ENCODE measurements at places on chromosomes 1 and 21.
A peak's percentile ranks its signal among the peaks of the same experiment; 100 is the strongest.

DNA sequence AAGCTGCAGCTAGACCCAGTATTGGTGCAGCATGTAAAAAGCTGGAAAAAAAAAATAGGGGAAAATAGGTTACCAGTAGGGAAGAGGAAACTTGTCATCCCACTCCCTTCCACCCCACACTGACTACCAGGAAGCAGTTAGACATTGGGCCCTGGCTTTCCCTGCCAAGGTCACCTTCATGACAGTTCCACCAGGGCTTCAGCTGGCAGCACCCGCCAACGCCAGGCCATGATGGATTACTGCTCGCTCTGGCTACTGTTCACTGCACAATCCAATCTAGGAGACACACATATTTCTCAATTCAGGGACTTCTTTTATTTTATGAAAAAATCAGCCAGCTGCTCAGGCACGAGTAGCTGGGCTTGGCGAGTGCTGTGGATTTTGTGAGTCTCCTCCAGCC lies 127.7 kb downstream of the DMRTA2 start:
- no peak for DNase-seq

- peak; percentile 24 for DNase-seq
Observed at GRCh38 chr1:161440312-161440894, 64.9 kb upstream of the FCGR2A start.

- DNase-seq, result no peak
Observed at GRCh38 chr1:62727656-62728407, 39.6 kb upstream of the DOCK7 start.

- no peak for DNase-seq
Observed at GRCh38 chr1:24724345-24725208, 20.7 kb upstream of the CLIC4 start.

DNA sequence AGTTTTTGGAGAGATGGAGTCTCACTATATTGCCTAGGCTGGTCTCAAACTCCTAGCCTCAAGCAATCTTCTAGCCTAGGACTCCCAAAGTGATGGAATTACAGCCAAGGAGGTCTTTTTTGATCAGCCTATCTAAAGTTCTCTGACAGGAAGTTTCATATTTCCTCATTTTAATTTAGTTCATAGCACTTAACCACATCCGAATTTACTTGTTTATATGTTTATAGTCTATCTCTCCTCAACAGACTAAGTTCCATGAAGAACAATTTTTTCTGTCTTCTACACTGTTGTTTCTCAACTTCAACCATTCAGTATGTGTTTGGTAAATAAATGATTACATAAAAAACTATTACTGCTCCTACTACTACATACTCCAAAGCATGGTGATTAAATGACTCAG lies 47.9 kb downstream of the GON4L start:
- no peak for DNase-seq

GRCh38 chr1:115461526-115461925 lies 123.5 kb upstream of the NGF start:
- DNase-seq, result no peak

DNA sequence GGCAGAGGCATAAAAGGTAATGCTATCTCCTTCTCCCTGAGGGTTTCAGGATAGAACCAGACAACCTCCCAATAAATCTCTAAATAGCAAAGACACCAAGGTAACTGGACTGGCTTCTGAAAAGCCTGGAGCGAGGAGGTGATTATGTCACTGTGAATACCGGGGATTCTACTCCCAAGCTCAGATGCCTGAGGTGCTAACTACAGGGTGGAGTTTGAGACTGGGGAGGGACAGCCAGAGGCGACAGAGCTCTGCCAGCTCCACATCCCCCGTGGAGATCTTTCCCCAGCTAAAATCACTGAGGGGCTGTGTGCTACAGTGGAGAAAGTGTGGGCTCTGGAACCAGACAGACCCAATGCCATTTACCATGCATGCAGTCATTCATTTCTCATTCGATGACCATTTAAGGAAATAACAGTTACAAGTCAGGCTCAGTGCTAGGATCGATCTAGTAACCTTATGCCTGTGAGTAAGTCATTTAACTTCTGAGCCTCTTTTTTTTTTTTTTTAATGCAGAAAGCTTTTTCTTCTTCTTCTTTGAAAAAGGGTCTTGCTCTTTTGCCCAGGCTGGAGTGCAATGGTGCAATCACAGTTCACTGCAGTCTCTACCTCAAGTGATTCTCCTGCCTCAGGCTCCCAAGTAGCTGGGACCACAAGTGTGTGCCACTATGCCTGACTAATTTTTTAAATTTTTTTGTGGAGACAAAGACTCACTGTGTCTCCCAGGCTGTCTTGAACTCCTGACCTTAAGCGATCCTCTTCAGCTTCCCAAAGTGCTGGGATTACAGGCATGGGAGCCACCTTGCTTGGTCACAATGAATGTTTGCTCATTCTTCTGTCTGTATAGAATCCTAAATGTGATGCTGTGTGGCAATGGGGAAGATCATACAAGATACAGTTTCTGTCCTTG lies 8.1 kb upstream of the SLC45A3 start:
- no peak for DNase-seq

GRCh38 chr1:70863239-70863638 lies 184.4 kb downstream of the PTGER3 start:
- no peak for DNase-seq

GRCh38 chr21:35206141-35207125 lies 157.3 kb upstream of the RUNX1 start:
- no peak for DNase-seq

- no peak for DNase-seq
Observed at GRCh38 chr1:240980342-240980741, 368.4 kb upstream of the GREM2 start.

- no peak for DNase-seq
Observed at GRCh38 chr1:179788259-179788658, 45.2 kb downstream of the FAM163A start.

DNA sequence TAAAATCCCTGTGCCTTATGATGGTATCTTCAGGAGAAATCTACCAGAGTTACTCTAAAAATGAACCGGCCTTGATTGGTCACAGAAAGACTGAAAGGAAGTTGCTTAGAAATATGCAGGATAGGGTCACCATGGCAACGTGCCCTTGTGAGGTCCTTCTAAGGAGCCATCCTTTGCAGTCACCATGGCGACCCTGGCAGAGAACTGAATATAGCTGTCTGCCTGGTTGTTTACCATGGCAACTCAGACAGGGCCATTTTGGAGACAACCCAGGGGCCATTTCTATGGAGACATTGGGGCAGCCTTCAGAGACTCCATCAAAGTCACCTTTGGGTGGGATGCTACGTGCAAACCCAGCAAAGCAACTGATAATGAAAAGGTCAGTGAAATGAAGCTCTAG lies 43.0 kb downstream of the SNX7 start:
- no peak for DNase-seq

DNA sequence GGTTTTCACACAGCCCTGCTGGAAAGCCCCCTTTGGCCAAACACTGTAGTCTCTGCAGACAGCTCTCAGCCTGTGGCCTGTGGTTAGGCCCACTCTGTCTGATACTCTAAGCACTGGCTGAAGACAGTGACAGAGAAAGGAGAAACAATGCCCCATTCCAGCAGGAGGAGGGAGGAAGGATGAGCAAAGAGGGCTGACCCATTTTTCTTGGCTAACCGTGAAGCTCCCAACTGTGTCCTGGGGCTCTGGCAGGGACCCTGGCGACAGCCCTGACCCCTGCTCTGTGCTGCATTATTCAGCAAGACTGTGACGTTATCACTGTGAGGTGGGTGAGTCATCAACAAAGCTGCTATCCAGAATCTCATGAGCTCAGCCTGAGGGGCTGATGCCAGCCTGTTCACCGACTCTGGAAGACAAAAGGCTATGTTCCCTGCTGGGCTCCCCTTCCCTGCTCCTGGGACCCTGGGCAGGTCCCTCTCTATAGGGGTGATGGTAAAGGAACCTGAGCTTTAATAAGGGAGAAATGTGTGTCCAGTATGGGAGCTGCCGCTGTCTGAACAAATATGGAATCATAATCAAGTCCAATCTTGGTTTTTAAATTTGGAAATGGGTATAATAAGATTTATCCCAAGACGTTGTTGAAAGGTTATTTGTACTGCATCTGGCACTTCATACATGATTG lies 107.0 kb downstream of the RHOU start:
- DNase-seq, result no peak

DNA sequence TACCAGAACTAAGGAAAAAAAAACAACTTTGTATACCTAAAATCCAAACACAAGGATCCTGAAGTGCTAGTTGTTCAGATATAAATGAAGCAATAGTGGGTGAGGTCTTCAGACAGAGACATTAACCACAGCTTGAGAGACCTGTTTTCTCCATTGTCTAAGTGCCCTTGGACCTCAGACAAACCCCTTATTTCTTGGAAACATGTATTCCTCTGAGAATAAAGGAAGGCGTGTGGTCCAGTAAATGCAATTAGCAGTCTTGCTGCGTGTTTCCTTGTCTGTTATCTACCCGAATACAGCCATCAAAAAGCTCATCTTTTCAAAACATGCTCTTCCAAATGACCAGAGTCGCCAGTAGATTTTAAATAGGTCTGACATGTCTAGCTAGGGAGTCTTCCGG lies 291.1 kb upstream of the NFIA start:
- DNase-seq, result no peak

DNA sequence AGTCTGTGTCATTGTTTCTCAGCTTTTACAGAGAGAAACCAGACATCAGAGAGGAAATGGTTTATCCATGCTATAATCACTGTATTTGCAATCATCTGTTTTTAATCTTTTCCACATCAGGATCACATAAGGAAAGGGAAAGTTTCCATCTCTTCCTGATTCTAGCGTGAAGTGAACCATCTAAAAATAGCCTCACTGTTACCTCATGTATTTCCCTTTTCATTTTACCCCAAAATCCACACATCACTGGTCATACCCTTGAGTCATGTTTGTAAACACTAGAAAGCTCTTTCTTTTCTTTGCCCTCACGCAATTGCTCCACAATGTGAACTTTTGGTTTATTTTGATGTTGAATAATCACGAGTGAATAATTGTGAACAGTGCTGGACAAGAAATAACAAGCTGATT lies 146.0 kb downstream of the PLA2G4A start:
- no peak for DNase-seq

- no peak for DNase-seq
Observed at GRCh38 chr1:188295157-188295556, 1466.4 kb downstream of the PLA2G4A start.

DNA sequence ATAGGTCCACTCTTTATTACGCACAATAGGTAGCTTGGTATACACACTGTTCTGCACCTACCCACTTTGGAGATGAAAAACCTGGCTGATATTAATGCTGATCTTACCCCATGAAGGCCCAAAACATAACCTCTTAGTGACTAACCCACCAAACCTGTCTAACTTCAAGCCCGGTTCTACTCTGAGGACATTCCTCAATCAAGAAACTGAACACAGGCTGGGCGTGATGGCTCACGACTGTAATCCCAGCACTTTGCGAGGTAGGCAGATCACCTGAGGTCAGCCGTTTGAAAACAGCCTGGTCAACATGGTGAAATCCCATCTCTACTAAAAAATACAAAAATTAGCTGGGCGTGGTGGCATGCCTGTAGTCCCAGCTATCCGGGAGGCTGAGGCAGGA lies 50.5 kb downstream of the EYA3 start:
- no peak for DNase-seq

DNA sequence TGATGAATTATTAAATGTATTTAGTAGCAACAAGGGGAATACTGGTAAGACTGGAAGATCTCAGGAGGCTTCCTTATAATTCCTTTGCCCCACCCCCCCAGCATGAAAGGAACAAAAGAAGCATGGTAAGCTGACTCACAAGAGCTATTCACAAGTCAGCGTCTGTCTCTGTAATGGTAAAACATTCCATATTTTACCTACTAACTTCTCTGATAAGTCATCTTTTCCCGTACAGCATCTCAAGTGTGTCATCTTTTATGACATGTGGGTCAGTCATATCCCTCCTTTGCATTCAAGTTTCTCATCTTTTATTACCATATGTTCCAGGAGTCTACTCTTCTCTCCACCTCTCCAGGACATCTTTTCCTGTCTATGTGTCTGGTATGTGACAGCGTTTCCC lies 241.3 kb downstream of the PLA2G4A start:
- DNase-seq, result no peak

DNA sequence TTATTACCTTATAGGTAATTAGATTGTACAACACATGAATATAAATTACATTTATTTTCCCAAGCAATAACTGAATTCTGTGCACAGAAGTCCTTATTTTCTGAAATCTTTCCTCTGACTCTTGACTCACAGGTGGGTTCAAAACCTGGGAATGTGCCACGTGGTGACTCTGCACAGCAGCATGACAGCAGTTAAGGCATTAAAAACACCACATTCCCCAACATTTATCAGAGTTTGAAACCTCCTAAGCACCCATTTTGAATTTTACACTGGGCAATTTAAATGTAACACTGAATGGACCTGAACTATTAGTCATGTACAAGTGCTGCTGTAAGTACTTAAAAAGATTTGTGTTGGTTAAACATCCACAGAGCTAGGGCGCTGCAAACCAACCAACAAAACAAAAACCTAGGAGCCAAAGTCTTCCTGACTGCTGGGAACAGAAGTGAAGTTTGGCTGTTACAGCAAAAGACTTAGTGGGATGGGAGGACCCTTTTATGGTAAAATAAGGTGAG lies 480.6 kb upstream of the CXADR start:
- DNase-seq, result no peak

DNA sequence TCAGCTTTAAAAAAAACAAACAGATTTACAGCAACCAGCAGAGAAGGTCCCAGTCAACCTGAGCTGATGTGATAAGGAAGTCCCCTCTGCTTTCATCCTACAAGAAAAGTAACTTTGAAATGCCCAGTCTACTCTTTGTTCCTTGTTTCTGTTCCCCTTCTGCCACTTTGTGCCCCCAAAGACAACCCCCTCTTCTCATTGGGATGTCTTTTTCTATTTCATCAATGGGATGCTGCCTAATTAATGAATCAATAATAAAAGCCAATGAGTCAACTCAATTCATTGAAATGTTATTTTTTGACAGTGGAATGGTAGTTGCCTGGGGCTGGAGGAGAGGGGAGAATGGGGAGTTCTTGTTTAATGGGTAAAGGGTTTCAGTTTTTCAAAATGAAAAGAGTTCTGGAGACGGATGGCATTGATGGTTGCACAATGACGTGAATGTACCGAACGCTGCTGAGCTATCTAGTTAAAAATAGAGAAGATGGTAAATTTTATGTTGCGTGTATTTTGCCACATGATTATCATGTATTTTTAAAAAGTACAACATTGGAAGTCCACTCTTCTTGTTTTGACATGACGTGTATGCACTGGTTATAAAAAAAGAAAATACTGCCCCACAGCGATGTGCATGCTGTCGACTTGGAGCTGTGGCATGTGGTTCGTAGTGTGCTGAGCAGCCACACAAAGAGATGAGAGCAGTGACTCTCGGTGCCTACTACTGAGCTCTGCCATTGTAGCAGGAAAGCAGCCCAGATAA lies 22.4 kb upstream of the PADI2 start:
- DNase-seq, result no peak

DNA sequence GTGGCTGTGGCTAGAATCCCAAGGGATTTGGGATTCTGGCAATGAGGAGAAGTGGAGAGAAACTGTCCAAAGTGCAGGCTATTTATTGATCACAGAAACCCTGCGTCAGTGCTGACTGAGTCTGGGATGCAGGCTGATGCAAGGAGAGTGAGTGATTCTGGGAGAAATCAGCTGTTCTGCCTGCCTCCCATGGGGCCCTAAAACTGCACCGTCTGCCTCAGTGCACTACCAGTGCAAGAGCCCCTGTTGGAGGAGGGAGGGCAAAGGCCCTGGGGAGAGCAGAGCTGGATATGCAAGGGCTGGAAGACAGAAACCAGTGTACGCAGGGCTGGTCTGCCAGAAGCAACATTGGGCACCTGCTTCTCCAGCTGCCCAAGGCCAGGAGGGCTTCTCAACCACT lies 42.6 kb downstream of the C1orf198 start:
- DNase-seq, result no peak
